ENCODE measurements at places on chromosomes 2 and 18.

DNA sequence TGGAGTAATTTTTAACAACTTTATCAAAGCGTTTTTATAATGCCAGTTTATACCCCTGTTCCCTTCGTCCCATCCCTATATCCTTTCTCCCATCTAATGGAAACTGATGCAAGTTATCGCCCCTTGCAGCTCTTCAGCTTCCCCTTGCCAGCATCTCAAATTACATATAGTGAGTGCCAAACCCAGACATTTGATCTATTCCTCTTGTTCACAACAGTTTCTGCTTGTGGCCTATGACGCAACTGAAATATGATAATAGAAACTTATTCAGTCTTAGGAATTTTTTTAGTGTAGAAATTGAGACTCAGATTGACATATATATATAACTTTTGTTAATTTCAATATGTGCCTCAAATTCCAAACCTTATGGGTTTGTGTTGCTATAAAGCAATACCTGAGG, 562.2 kb upstream of the VWC2L start:
- DNase-seq = no peak

GRCh38 chr2:106161938-106162820, 31.9 kb downstream of the UXS1 start:
- no peak for DNase-seq

DNA sequence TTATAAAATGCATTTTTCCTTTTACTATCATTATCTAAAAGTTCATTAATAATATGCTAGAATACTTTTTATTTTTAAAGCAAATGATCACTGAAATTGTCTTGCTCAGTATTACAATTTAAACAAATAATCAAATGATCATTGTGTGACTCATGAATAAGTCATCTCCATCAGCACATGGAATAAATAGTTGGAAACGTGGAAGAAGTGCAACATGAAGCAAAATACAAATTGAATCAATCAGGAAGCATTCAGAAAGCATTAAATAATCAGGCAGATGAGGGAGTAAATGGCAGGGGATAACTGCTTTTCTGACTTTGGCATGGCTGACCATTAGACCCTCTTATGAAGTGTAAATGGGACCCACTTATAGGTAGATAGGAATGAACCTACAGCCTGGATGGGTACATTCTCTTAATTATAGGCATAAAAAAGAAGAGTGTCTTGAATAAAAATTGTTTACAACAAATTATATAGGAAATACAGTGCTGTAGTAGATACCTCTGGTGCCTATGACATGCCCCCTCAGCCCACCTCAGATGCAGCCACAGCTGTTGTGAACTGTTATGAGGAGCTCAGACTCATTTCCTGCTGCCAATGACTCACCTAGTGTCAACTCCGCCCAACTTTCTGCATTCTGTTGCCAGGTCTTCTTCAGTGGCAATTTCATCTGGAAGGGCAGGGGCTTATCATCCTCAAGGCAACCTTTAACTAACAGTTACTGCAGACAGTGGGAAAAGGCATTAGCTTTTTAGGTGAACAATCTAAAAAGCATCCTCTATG, 936.0 kb downstream of the TRIB2 start:
- DNase-seq = no peak

DNA sequence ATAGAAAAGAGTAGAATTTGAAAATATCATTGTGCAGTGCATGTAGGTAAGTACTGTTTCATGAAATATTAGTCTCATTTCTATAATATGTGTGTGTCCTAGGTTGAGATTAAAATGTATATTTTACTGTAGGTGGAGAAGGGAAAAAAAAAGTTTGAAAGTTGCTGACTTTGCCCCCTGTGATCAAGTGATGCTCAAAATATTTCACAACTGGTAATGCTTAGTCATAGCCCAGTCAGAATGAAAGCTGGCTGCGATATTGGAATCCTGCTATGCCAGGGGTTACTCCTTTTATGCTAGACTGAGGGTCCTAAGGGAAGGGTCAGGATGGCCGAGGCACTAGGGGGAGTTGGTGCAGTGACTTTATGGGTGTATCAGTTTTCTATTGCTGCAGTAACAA, 19.5 kb upstream of the CFAP36 start:
- no peak for DNase-seq

- no peak for DNase-seq
Measured at GRCh38 chr2:18243816-18244215, 316.6 kb downstream of the RDH14 start.

DNA sequence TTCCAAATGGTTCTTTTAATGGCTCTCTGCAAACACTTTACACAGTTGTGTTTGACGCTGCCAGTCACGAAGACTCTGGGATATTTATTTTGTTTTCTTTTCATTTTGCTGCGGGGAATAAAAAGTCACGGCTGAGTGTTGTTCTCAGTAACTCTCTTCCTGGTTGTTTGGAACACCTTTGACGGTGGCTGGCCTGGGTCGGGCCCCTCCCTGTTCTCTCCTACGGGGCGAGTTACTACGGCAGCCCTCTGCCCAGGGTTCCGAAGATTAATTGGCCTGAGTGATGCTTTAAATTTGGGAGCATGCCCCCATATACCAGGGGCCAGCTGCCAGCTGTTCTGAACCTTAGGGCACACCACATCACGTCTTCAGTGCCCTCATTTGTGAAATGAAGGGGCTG, 84.7 kb downstream of the GATA6 start:
- no peak for DNase-seq

DNA sequence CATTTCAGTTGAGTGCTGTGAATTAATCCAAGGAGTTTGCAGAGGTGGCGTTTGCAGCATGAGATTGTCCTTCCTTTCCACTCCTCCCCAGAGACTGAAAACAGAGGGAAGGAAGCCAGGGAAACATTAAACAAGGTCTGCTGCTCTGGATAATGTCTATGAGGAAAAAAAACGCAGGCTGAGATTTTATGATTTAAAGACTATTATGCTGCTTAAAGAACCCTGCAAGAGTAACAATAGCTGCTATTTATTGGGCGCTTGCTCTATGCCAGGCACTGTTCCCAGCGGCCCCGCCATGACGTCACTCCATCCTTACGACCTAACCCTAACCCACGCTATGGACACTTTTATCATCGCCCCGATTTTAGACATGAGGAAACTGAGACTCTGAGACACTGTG, 222.4 kb downstream of the BCL2 start:
- no peak for DNase-seq

DNA sequence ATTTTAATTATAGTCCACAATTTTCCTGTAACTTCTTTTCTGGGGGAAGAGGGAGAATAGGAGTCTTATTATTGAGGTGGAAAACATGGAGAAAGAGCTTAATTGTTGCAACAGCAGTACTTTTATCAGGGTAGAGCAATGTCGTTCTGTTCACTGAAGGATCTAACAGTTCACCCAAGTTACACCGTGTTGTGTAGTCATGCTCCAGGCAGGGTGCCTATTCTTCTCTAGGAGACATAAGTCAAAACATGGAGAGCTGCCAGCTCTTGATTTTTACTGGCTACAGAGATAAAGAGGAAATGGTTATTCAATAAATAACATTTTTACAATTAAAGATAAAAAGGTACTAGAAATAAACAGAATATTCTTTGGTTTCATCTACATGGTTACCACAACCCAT, 594.3 kb upstream of the NETO1 start:
- DNase-seq = no peak
